ENCODE measurements at places on chromosomes 13 and 19.
A peak's percentile ranks its signal among the peaks of the same experiment; 100 is the strongest.

GRCh38 chr19:7450243-7451223, 38.3 kb downstream of the PEX11G start:
- no peak for DNase-seq

- peak; percentile 27 for DNase-seq
Measured at GRCh38 chr13:21458451-21458812, 671 bp downstream of the ZDHHC20 start.

- peak; percentile 32 for DNase-seq
Measured at GRCh38 chr19:480016-480855, 16.1 kb upstream of the MADCAM1 start.

- no peak for DNase-seq
Measured at GRCh38 chr13:34647379-34648150, 294.5 kb upstream of the NBEA start.

- DNase-seq = no peak
Measured at GRCh38 chr19:48405850-48406249, 12.4 kb downstream of the GRIN2D start.

GRCh38 chr19:3814648-3815047, 28.5 kb upstream of the MATK start:
- no peak for DNase-seq

GRCh38 chr19:39030854-39031367, 1.4 kb downstream of the FBXO27 start:
- no peak for DNase-seq

- no peak for DNase-seq
Measured at GRCh38 chr19:17245535-17245984, at the start of gene NR2F6. Gene NR2F6, minus strand, starts transcription at chr19:17245919. Its CDS starts 699 bp downstream, at chr19:17245220.

DNA sequence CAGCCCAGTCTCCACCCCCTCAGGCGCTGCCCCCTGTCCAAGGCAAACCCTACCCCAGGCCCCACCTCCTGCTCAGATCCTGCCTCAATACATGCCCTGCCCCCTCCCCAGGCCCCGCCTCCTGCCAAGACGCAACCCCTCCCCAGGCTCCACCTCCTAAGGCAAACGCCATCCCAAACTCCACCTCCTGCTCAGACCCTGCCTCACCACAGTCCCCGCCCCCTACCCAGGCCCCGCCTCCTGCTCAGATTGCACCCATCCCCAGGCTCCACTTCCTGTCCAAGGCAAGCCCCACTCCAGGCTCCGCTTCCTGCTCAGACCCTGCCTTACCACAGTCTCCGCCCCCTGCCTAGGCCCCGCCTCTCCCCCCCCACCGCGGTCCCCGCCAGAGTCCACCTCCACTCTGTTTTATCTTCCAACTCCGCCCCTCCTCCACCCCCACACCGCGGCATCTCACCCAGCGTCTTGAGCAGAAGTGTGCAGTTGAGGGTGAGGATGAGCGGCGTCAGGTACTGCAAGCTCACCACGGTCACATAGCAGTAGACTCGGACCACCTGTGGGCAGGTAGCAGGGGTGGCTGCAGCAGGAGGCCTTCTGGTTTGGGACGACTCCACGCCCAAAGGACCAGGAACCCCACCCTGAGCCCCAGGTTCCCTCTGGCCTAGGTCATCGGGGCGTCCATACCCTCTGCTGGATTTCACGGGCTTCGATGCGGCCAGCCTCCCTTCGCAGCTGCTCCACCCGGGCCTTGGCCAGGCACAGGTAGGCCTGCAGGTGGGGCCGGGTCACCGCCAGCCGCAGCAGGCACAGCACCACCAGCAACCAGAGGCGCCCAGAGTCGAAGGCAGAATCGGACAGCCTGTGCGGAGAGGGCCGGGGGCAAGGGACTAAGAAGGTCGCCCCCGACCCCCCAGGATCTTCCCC, 17.7 kb downstream of the TMEM161A start:
- no peak for DNase-seq

DNA sequence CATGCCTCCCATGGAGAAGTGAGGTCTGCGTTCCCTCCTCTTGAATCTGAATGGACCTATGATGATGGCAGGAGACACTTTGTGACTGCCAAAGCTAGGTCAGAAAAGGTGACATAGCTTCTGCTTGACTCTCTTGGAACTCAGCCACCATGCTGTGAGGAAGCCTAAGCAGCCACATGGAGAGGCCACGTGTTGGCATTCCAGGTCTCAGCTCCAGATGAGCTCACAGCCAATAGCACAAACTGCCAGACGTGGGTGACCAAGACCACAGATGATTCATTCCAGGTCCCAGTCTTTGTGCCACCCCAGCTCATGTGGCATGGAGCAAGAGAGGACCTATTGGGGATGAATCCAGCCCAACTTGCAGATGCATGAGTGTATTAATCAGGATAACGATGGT, 8.7 kb upstream of the GGACT start:
- DNase-seq = no peak

- no peak for DNase-seq
Measured at GRCh38 chr19:3808420-3809143, 22.4 kb upstream of the MATK start.

DNA sequence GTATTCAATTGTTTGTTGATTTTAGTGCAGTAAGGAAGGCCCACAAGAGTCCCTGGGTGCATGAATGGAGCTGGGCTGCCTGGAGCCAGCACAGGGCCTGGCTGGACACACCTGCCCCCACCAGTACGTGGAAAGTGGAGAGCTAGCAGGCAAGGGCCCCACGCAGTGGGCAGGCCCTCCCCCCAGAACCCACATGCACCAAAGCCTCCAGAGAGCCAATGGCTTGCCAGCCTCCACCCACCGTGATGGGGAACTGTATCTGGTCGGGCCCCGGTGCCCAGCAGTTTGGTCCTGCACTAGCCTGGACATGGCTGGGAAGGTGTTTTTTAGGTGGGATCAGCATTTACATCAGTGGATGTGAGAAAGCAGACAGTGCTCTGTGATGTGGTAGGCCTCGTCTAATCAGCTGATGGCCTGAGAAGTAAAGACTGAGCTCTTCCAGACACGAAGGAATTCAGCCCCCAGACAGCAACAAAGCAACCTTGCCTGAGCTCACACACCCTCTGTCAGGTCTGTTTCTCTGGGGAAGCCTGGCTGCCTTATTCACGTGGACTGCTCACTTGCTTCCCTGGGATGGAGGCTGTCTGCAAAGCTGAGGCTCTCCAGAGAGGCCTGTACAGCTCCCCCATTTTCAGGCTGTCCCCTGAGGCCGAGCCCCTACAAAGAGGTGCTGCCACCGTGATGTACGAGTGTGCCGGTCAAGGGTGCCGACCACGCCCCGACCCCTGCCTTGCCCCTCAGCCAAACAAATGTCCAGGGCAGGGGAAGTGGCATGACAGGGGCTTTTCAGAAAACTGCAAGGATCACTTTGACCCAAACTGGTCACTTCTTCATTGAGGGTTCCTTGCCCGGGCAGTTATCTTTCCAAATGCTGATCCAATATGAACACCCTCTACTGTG, 27.5 kb downstream of the RAB20 start:
- no peak for DNase-seq

GRCh38 chr13:25971047-25971446, 80.8 kb downstream of the SHISA2 start:
- DNase-seq = no peak

GRCh38 chr13:111184458-111185401, 69.6 kb downstream of the ARHGEF7 start:
- no peak for DNase-seq

DNA sequence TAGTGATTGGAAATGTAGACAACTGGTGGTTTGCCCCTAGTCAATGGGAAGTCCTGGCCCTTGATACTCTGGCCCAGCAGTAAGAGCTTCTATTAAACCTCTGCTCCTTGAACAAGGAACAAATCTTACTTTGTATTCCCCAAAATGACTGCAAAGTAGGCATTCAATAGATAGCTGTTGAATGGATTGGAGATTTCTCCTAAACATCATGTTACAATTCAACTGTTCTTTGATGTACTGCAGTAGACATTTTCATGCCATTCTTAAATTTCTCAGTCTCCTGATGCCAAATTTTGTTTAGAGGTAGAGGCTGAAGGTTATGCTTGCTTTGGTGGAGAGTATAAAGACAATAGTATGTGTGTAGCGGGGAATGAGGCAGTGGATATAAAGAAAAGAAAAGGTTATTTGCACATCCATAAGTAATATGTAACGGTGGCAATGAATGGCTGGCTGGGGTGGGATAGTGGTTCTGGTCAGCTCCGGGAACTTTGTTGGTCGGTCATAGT, 12.8 kb downstream of the MIR17HG start:
- DNase-seq = no peak

- no peak for DNase-seq
Measured at GRCh38 chr19:49701271-49701786, 10.4 kb downstream of the CPT1C start.

DNA sequence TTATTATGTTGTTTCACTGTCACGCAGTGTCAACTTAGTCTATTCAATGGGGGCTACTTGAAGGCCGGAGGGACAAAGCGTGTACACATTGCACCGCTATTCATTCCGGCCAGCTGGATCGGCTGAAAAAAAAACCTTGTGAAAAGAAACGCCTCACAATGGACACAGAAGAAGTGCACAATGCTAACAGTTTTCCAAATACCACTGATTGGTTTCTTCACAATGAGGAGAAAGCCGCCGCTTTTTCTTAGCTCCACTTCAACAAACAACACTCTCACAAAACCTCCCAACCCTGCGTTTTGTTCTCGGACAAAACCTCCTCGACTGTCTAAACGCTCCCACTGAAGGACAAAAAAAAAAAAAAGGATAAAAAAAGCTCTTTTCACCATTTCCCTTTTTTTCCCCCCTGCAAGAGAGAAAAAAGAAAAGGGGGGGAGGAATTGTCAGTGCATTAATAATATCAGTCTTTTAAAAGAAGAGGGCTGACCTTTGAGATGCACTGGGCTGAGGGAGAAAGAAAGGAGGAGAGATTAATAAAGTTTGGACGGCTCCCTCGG, 5.4 kb downstream of the SOX21 start:
- peak; percentile 49 for DNase-seq
